Activated naive CD8-positive, alpha-beta T cell treated with anti-CD3 and anti-CD28 coated beads for 36 hours (primary cell): ENCODE measurements at places on chromosomes 3 and 15. TPM values are rescaled to one million over a fixed set of nuclear protein-coding genes. Genes with fewer than 3 reads are reported as not detected.
A peak's percentile ranks its signal among the peaks of the same experiment; 100 is the strongest.

DNA sequence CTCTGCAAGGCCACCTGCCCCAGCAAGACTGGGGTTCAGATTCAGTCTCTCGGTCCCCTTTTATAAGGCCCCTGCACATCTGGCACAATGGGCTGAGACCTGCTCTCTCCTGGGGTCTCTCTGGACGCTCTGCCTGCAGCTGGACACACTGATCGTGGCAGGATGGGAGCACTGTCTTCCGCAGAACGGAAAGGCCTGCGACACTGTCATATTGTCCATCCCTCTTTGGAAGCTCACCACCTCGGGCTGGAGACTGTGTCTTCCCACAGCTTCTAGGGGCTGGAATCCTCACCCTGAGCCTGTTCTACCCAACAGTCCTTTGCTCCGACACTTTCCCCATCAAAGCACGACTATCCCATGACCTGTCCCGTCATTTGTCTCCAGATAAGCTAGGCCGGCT is 11.5 kb upstream of the IGDCC4 start:
- DNase-seq, result no peak

DNA sequence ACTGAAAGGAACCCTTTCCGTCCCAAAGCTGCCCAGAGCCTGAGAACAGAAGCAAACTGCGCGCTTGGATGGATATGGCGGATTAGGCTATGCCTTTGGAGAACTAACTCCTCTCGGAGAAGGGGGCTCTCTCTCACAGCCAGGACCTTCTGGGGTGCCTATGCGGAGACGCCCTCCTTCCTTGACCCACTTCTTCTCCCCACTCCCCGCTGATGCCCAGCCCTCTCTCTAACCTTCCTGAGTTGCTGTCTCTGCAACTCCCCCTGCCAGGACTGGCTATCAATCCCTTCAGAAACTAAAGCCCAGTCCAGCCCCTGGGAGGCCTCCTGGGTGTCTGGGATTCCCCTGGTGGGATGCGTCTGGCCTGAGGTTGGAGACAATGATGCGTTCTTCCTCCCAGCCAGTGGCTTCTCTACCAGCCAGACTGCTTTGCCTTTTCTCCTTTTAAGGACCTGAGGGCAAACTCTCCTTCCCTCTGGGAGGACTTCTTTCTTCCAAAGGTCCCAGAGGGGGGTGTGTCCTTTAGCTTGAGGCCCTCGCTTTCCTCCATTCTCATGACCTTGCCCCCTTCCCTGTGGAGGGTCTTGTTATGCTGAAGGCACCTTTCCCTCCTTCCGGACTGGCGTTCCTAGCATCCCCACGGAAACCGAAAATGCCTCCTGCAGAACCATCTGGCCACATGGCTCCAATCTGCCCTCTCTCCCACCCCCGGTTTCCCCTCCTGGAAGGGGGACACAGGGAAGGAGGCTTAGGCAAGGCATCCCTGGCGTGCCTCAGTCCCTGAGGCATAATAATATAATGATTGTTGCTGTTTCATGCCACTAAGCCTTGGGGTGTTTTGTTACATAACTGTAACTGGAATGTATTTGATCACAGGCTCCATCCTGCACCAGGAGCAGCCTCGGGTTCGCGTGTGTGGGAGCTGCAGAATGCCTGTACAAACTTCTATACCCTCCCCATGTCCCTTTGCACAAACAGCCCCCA is 63.4 kb upstream of the C15orf39 start:
- no peak for DNase-seq

DNA sequence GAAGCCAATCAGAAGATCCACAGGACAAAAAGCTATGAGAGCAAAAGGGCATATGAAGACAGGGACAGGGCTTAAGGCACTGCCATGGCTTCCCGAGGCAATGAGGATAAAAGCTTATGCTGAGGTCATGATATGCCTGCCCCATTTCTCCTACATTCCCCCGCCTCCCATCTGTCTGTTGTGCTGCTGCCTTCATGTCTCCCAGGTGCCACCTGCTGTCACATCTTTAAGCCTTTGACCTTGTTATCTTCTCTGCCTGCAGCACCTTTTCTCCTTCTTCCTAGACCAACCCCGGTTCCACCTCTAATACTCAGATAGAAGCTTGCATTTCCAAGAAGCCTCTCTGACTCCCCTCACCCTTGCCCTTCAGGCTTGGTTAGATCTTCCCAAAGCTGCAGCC is 213.8 kb downstream of the ARRDC4 start:
- DNase-seq, result no peak

- peak; percentile 18 for DNase-seq
Observed at GRCh38 chr15:58043192-58043903, 22.2 kb downstream of the ALDH1A2 start.

The PPP1R2 gene
- 89.5 TPM for total RNA-seq

GRCh38 chr3:194315088-194315964 is 35.8 kb downstream of the CPN2 start:
- peak; percentile 84 for DNase-seq

The CPN2 gene
- total RNA-seq, result not detected

DNA sequence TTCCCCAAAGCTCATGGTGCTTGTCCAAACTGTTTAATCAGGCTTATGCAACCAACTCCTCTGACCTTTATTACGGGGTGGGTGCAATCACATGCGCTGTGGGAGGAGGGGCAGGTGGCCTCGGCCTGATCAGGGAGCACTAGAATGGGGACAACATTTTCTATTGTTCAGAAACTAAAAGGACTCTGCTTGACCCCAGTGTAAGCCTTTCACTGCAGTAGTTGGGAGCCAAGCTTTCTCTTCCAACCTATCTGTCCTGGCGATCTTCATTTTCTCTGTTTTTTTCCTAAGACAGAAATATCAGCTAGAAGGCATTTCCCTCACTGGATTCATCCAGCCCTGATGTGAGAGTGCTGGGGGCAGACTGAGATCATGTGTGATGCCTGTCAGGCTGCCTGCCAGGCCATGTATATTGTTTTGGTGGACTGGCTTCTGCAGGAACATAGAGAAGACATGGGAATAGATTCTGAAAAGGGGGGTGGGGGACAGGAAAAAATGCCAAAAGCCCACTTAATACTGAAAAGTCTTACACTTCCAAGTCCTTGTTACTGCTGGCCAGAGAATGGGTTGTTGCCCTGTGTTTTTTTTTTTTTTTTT is 627.0 kb upstream of the TBL1XR1 start:
- no peak for DNase-seq

DNA sequence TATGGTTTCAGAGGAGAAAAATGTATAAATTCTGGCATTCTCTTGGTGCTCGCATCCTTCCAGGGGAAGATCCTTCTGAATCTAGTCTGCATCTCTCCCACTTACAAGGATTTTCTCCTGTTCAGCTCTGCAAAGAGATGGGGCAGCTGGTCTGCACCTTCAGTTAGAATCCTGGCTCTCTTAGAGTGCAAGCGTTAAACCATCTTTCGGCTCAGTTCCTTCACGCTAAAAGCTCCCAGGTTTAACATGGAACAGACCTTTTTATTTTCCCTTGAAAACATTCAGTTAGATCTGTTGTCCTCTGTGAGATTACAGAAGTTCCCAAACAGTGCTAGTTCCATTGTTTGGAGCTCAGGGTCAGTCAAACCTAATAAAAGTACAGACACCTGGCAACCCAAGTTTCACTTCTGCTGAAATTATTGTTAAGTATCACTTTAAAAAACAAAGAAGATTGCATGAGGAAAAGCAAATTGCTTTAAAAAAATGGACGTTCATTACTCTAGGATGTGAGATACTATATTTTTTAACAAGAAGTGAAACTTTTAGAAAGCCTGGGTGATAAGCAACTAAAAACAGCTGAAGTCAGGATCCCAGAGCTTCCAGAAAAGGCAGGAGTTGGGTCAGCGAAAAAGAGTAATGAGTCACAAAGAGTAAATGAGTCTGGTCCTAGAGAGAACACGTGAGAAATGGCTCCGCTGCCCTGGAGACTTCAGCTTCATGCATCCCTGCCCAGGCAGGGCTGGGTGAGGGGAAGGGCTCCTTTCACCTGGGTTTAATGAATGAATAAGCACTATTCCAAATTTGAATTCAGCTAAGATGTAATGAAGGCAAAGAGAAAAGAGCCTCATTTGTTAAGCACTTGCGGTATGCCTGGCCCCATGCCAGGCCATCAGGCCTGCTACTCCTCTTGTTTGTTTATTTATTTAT is 63.3 kb downstream of the ABTB1 start:
- DNase-seq, result no peak

The EXOSC7 gene
- 92.0 TPM for total RNA-seq

GRCh38 chr15:40600956-40601355 is 6.9 kb downstream of the KNL1 start:
- DNase-seq, result no peak

DNA sequence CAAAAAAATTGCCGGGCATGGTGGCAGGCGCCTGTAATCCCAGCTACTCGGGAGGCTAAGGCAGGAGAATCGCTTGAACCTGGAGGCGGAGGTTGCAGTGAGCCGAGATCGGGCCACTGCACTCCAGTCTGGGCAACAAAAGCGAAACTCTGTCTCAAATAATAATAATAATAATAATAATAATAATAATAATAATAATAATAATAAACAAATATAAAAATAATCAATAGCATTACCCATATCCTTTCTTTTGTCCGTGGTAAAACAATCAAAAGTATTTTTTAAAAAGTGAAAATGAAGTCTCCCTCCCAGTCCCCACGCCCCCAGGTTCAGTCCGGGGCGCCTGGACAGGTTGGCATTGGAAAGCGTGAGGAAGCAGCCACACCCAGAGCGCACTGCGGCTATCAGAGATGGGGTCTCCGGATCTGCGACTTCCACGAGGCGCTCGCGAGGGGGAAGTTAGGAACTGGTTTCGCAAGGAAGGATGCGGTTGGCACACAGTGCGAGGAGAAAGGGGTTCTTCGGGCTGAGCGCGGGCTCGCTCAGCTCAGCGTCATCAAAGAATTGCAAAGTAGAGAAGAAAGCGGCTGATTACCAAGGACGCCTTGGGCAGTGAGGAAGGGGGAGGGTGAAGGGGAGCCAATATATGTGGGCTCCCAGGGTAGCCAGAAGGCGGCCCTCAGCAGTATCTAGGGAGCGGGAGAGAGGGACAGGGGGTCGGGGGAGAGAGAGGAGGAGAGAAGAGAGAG is 69.5 kb upstream of the EPHB3 start:
- DNase-seq, result no peak

GRCh38 chr3:139835830-139836683 is 98.9 kb upstream of the CLSTN2 start:
- DNase-seq, result no peak

GRCh38 chr15:75758071-75758872 is 45.6 kb upstream of the CSPG4 start:
- DNase-seq, result peak; percentile 71

DNA sequence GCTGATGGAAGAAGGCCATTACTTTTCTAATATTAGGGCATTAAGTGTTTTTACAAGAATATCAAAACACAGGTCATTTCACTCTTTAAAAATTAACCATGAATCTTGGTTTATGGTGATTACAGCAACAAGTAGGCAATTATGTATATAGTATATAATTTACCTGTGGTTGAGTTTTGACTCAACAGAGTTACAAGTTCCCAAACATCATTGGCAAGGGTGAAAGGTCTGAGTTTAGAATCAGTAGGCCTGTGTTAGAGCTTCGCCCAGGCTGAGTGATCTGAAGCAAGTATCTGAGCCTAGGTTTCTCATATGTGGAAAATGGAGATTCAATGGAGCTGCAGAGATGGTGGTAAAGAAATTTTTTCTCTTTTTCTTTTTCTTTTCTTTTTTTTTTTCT is 25.1 kb upstream of the LPP start:
- no peak for DNase-seq

DNA sequence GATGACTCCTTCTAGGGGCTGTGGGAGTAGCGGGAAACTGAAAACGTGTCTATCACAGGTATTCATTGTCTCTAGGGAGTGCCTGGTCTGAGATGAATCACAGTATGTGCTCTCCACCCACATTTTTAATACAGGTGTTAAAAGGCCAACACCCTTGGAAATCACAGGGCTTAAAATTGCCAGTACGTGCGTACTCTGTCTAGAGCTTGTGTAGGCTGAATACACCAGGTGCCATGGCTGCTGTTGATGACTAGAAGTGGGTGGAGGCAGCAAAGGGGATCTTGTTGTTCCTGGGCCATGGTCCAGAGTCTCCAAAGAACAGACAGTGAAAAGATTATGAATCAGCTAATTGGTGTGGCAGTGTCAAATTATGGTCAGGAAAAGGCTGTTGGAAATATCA is 35.1 kb upstream of the P3H2 start:
- no peak for DNase-seq

GRCh38 chr3:58026598-58026997 is 18.4 kb downstream of the FLNB start:
- no peak for DNase-seq

GRCh38 chr3:190119461-190120268 is 1.0 kb downstream of the P3H2 start:
- no peak for DNase-seq

DNA sequence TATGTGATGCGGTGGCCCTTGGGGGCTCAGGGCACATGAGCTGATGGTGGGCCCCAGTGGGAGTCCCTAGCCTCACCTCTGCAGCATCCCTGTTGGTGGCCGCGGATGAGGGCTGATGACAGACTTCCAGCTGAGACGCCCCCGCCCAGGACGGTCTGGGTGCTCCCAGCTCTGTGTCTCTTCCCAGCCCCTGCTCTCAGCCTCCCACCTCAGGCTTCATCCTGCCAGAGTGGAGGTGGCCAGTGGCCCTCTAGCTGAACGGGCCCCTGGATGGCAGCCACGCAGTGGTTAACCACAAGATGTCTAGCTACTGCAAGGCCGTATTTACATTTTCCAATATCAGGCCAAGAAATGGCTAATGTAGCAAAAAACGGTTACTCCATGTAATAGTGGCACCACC is 205.3 kb upstream of the LINGO1 start:
- no peak for DNase-seq

GRCh38 chr3:10810376-10810775 is 5.7 kb upstream of the SLC6A11 start:
- no peak for DNase-seq

DNA sequence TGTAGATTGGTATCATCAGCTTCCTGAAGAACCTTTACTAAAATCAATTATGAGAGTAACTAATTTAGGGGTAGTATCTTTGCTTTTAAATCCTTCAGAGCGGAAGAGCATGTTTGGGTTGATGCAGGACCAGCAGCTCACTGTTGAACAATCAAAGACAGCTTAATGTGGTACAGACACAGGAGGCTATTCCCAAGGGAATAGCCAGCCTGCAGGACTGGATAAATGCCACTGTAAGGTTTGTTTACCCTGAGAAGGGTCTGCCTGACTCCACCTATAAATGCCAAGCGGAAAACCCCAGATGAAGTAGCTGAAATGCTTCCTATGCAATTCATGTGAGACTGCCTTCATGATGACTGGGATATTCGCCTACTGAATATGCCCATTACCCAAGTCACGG is 16.0 kb upstream of the STAC start:
- no peak for DNase-seq

- DNase-seq, result no peak
Observed at GRCh38 chr15:93066224-93066681, 22.8 kb downstream of the RGMA start.
